Osteoblast (primary cell): ENCODE measurements at places on chromosomes 12 and 14. TPM values are rescaled to one million over a fixed set of nuclear protein-coding genes. Genes with fewer than 3 reads are reported as not detected.

CLEC2D gene
- total RNA-seq, result 9.4 TPM in 2 replicates

TAS2R7 gene
- not detected in 2 replicates for total RNA-seq

OR5AU1 gene
- total RNA-seq, result not detected in 2 replicates

USP5 gene
- 65.7 and 77.1 TPM in 2 replicates for total RNA-seq

PKP2 gene
- total RNA-seq, result under 0.01 and 0.29 TPM in 2 replicates

MMP19 gene
- 13.0 and 14.7 TPM in 2 replicates for total RNA-seq
